ENCODE measurements at places on chromosomes 2 and 18.

DNA sequence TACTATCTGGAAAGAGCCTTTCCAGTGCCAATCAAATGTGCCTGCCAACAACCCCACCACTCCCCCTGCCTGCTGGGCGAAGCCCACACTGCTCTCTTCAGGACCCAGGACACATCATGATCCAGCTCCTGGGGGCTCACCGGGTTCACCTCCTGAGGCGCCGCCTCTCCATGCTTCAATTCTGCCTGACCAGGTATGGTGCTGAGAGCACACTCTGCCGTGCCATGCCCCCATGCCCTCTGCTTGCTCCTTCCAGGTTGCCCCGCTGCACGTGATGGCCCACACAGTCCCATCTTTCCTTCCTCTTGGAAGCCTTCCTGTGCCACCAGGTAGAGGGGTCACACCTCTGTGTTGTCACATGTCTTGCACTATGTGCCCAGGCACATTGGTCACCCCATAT, 47.5 kb downstream of the ASB18 start:
- H3K27me3 ChIP-seq, result no peaks in the 10 kb centered on the region
- H3K4me3 ChIP-seq, result no peak overlapping the region
- no peaks in the 10 kb centered on the region for H3K36me3 ChIP-seq
- H3K27ac ChIP-seq, result no peak overlapping the region
- H3K4me1 ChIP-seq, result no peaks in the 10 kb centered on the region
- DNase-seq, result no peak

GRCh38 chr2:160700021-160700814, 206.6 kb upstream of the RBMS1 start:
- no peaks in the 10 kb centered on the region for H3K27me3 ChIP-seq
- H3K4me3 ChIP-seq, result no peak overlapping the region
- DNase-seq, result no peak
- H3K27ac ChIP-seq, result no peak overlapping the region
- H3K36me3 ChIP-seq, result no peaks in the 10 kb centered on the region

GRCh38 chr2:71347517-71347916, 15.9 kb downstream of the ZNF638 start:
- peaks cover 6% of the 10 kb centered on the region for H3K36me3 ChIP-seq
- no peak overlapping the region for H3K27ac ChIP-seq
- H3K4me1 ChIP-seq, result peaks cover 8% of the 10 kb centered on the region
- no peak for DNase-seq

DNA sequence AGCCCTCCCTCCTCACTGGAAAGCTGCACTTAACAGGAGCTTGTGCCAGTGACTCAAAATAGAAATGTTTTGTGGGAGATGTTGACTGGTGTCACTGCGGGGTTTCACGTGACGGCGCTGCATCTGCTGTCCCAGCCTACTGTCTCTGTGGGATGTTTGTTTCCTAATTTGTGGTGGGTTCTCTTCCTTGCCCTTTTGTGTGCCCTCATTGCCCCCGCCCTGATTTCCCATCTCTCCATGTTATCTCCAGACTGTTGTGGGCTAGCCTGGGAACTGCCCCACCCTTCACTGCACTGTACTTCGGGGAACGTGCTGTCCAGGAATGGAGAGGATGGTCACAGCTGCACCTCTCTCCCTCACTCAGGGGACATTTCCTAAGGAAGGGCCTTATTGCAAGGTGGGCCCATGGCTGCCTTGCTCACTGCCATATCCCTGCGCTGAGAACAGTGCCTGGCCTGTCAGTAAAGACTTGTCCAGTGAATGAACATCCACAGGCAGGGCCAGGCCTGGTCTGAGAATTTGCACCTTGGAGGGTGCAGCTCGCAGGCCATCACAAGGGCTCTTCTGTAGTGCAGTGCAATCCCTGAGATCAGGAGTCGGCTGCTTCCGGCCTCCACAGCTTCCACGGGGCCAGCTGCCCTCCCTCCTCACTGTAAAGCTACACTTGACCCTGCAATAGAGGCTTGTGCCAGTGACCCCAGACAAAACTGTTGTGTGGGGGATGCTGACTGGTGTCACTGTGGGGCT, 18.1 kb downstream of the ZAP70 start:
- H3K36me3 ChIP-seq, result peaks cover 66% of the 10 kb centered on the region
- H3K27ac ChIP-seq, result no peak overlapping the region
- H3K4me1 ChIP-seq, result peaks cover 38% of the 10 kb centered on the region

GRCh38 chr2:16746833-16747232, 81.2 kb upstream of the CYRIA start:
- no peak overlapping the region for H3K4me3 ChIP-seq
- no peak overlapping the region for H3K27ac ChIP-seq
- no peaks in the 10 kb centered on the region for H3K27me3 ChIP-seq
- DNase-seq, result no peak
- no peaks in the 10 kb centered on the region for H3K36me3 ChIP-seq

DNA sequence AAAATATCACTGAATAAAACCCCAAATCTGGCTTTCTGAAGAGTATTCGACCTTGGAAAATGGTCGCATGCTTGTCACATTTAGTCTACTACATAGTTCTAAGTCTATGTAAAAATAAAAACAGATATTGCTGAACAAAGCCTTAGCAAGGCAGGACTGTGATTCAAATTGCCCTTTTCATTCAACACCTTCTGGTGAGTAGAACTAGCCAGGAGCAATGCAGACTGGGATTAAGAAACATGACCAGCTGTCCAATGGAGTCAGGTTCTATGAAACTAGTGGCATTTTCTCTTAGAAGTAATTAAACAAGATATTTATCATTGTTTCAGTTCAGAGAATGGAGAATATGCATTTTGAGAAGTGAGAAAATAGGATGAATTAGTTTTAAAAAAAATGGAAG, 1260.5 kb upstream of the ACVR2A start:
- H3K27ac ChIP-seq, result no peak overlapping the region
- H3K4me1 ChIP-seq, result no peaks in the 10 kb centered on the region
- H3K36me3 ChIP-seq, result no peaks in the 10 kb centered on the region
- DNase-seq, result no peak
- H3K4me3 ChIP-seq, result no peak overlapping the region
- H3K27me3 ChIP-seq, result no peaks in the 10 kb centered on the region

Data from CD8-positive, alpha-beta memory T cell (primary cell).